Lower lobe of right lung (tissue), 2 donors: ENCODE measurements at places on chromosomes 5 and 9. TPM values are rescaled to one million over a fixed set of nuclear protein-coding genes. Genes with fewer than 3 reads are reported as not detected.
A peak's percentile ranks its signal among the peaks of the same experiment; 100 is the strongest.

DNA sequence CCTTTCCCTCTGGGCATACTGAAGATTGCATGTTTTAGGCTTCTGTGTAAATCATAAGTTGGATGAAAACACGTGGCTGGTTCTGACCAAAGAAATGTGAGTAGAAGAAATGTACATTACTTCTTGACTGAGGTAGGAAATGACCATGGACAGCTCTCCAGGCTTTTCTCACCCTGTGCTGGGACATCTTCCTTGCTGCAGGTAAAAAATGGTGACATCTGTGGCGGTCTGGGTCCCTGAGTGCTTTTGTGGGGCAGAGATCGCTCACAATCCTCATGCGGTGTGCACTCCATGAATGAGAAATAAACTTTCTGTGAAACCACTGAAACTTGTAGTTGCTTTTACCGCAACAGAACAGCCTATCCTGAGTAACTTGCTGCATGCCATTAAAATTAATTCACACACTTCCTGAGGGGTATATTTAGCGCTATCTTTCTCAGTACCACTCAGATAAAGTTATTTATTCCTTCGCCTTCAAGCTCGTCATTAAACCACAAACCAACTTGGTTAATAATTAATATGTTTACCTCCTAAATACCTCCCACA lies 730.4 kb downstream of the EFNA5 start:
- H3K4me1 ChIP-seq, result no peaks in the 10 kb centered on the region
- DNase-seq, result no peak
- no peaks in the 10 kb centered on the region for H3K27me3 ChIP-seq
- no peaks in the 10 kb centered on the region for H3K36me3 ChIP-seq

DNA sequence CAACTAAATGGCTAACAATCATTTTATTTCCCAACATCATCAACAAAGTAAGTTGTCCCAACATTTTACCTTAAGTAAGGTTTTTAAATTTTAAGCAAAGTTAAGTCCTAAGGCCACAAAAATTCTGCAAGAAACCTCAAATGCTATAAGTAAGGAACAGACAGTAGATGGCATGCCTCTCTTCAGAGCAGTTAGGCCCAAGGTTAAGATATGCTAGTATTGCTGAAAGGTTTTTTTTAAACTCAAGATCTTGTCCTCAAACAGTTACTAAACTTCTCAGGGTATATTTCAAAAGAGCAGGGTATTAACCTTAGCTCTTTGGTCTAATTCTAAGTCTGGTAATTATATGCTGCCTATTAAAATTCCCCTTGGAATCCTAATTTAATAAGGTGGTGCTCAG lies 35.1 kb downstream of the PJA2 start:
- no peaks in the 10 kb centered on the region for H3K27me3 ChIP-seq
- peaks cover 28% of the 10 kb centered on the region for H3K36me3 ChIP-seq
- H3K27ac ChIP-seq, result no peak overlapping the region
- H3K4me3 ChIP-seq, result no peak overlapping the region
- H3K4me1 ChIP-seq, result no peaks in the 10 kb centered on the region

- no peak overlapping the region for H3K27ac ChIP-seq
- H3K4me1 ChIP-seq, result no peaks in the 10 kb centered on the region
- peaks cover 4% of the 10 kb centered on the region for H3K27me3 ChIP-seq
- DNase-seq, result peak; percentile 35
These were observed 105.2 kb downstream of the WNK2 start for GRCh38 chr9:93288891-93289883.

- no peaks in the 10 kb centered on the region for H3K36me3 ChIP-seq
- H3K27ac ChIP-seq, result no peak overlapping the region
- H3K27me3 ChIP-seq, result no peaks in the 10 kb centered on the region
These were observed 32.4 kb downstream of the MUSK start for GRCh38 chr9:110700953-110701352.

DNA sequence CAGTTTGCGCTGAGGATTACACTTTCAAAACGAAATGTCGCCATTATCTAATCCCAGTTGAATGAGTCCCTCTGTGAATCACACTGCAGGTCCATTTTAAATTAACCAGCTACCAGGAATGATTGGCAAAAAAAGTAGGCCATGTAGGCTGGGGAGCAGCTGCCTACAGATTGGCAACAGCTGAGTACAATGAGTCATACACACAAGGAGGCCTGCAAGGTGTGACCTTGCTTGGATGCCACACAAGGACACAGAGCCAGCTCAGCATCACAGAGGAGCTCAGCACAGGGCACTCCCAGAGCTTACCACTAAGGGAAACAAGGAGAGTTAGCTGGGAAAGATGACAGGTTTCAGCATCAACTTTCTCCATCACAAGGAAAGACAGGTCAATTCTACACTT lies 12.9 kb downstream of the HAVCR1 start:
- H3K4me3 ChIP-seq, result no peak overlapping the region
- H3K4me1 ChIP-seq, result no peaks in the 10 kb centered on the region
- H3K27ac ChIP-seq, result no peak overlapping the region
- no peaks in the 10 kb centered on the region for H3K36me3 ChIP-seq

DNA sequence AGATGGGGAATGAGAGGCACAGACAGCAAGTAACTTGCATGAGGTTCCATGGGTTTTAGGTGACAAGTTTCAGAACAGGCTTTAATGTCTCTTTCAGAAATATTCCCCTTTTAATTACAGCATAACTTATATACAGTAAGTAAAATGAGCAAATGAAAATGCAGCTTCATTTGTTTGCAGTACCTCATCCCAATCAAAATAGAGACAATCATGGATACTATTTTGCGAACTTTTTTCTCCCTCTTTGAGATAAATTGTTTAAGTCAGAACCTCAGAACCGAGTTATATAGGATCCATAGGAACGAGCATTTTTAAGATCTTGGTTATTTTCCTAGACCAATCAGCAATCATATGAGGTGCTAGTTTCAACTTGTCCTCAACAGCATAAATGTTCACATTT lies 3.5 kb downstream of the LCP2 start:
- peaks cover 31% of the 10 kb centered on the region for H3K36me3 ChIP-seq
- H3K27ac ChIP-seq, result no peak overlapping the region
- peaks cover 58% of the 10 kb centered on the region for H3K4me1 ChIP-seq

- H3K4me1 ChIP-seq, result peaks cover 17% of the 10 kb centered on the region
- H3K27me3 ChIP-seq, result peaks cover 28% of the 10 kb centered on the region
- H3K36me3 ChIP-seq, result no peaks in the 10 kb centered on the region
- no peak for DNase-seq
- H3K4me3 ChIP-seq, result peak overlapping the region; percentile 18
- H3K27ac ChIP-seq, result peak overlapping the region; percentile 27
These were observed 22.6 kb downstream of the DBH start for GRCh38 chr9:133658442-133659431.

DNA sequence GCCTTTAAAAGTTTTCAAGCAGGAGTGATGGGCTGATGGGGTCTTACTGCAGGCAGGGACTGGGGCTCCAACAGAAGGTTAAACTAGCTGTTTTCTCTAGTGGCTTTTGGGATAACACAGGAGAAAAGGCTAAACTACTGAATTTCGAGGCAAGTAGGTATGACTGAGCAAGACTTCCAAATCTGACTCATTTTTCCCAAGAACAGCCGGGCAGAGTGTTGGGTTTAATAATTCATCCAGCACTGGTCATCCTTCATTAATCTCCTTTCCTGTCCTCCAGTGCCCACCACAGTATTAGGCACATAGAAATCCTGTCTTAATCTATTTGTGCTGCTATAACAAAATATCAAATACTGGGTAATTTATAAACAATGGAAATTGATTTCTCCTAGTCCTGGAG lies 20.5 kb downstream of the MSX2 start:
- H3K27me3 ChIP-seq, result peaks cover 45% of the 10 kb centered on the region
- DNase-seq, result no peak
- H3K27ac ChIP-seq, result no peak overlapping the region
- H3K4me1 ChIP-seq, result no peaks in the 10 kb centered on the region

GRCh38 chr5:37071901-37072581 lies 177.1 kb downstream of the CPLANE1 start:
- no peaks in the 10 kb centered on the region for H3K27me3 ChIP-seq
- H3K4me1 ChIP-seq, result peaks cover 5% of the 10 kb centered on the region
- H3K27ac ChIP-seq, result no peak overlapping the region
- H3K36me3 ChIP-seq, result no peaks in the 10 kb centered on the region
- DNase-seq, result no peak

- H3K27ac ChIP-seq, result no peak overlapping the region
- peaks cover 34% of the 10 kb centered on the region for H3K27me3 ChIP-seq
- peaks cover 20% of the 10 kb centered on the region for H3K4me1 ChIP-seq
- H3K36me3 ChIP-seq, result no peaks in the 10 kb centered on the region
- DNase-seq, result no peak
These were observed 4.7 kb upstream of the COL27A1 start for GRCh38 chr9:114150608-114151007.

Gene TMEFF1
- 0.80 TPM for total RNA-seq

Gene SLC25A48
- 0.24 TPM for total RNA-seq

DNA sequence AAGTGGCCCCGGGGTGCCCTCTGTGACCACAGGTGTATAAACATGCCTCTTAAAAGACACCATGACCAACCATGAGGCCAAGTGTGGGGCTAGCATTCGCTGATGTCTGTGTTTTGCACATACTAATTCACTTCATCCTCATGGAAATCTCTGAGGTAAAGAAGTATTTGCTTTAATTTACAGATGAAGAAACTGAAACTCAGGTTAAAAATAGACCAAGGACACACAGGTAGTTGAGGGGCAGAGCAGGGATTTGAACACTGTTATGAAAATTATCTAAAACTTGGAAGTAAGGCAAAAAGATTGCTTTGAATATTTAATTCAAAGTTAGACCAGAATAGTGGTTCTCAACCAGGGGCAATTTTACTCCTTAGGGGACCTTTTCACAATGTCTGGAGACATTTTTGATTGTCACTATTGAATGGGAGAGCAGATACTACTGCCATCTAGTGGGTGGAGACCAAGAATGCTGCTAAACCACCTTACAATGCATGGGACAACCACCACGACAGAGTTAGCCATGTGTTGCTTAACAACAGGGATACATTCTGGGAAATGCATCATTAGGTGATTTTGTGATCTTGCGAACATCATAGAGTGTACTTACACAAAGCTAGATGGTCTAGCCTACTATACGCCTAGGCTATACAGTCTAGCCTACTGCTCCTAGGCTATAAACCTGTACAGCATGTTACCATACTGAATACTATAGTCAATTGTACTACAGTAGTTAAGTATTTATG lies 8.0 kb upstream of the FXN start:
- H3K27ac ChIP-seq, result no peak overlapping the region
- no peak overlapping the region for H3K4me3 ChIP-seq
- no peak for DNase-seq

DNA sequence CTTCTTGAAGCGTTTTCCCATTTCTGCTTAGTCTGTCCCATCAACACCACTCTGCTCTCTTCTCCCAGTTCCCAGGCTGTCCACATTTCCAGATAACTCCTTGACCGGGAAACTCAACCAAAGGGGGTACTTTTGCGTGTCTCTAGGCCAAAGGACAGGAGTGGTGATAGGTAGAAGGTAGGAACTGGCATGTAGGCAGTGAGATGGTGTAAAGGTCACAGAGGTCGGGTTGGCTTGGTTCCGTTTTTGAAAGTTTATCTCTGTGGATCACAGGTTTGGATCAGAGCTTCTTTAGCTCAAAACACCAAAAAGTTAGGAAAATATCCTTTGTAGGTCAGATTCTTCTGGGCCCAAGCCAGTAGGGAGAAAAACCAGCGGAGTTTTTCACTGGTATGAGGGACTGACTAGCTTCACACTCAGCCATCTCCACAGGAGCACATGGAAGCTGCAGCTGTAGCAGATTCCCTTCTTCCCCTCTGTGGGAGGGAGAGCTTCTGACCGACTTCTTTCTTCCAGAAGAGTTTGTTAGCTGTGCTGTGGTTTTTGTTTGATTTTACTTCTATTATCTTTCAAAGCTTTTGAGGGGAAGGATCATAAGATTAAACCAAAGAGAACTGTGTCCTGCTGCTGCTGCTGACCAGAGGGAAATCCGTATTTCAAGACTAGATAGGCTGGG lies 98.4 kb upstream of the DMRT1 start:
- H3K27me3 ChIP-seq, result no peaks in the 10 kb centered on the region
- H3K27ac ChIP-seq, result no peak overlapping the region
- H3K4me3 ChIP-seq, result no peak overlapping the region
- peaks cover 62% of the 10 kb centered on the region for H3K36me3 ChIP-seq
- H3K4me1 ChIP-seq, result peaks cover 24% of the 10 kb centered on the region

Gene C8G
- total RNA-seq, result 2.2 TPM

GRCh38 chr5:113379936-113380806 lies 54.6 kb downstream of the TSSK1B start:
- no peaks in the 10 kb centered on the region for H3K4me1 ChIP-seq
- no peak overlapping the region for H3K4me3 ChIP-seq
- no peak overlapping the region for H3K27ac ChIP-seq

DNA sequence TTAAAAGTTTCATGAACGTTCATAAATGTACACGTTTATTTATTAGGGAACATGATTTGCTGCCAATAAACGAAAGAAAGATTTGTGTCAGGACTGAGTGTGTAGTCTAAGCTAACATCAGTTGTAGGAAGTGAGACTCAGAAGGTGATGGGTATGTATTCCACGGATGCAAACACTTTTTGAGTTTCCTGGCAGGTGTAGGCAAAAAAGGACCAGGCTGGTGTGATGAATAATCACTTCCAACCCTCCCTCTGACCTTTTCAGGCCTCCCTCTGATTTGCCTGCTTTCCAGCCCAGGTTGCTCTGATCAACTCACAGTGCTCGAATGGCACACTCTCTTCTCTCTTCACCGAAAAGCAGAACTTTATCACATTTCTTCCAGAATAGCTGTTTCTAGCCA lies 51.8 kb downstream of the BASP1 start:
- H3K27me3 ChIP-seq, result no peaks in the 10 kb centered on the region
- no peak overlapping the region for H3K4me3 ChIP-seq
- no peaks in the 10 kb centered on the region for H3K4me1 ChIP-seq
- H3K36me3 ChIP-seq, result no peaks in the 10 kb centered on the region
- no peak overlapping the region for H3K27ac ChIP-seq

GRCh38 chr5:138654281-138654867 lies 79.2 kb upstream of the HSPA9 start:
- H3K27ac ChIP-seq, result no peak overlapping the region
- H3K4me1 ChIP-seq, result peaks cover 6% of the 10 kb centered on the region
- H3K4me3 ChIP-seq, result no peak overlapping the region
- no peaks in the 10 kb centered on the region for H3K36me3 ChIP-seq
- DNase-seq, result no peak
- peaks cover 14% of the 10 kb centered on the region for H3K27me3 ChIP-seq

GRCh38 chr5:126395198-126395597 lies 28.0 kb upstream of the GRAMD2B start:
- no peaks in the 10 kb centered on the region for H3K36me3 ChIP-seq
- no peaks in the 10 kb centered on the region for H3K27me3 ChIP-seq
- H3K27ac ChIP-seq, result no peak overlapping the region
- no peak for DNase-seq

Gene FSTL4
- total RNA-seq, result 1.9 TPM

GRCh38 chr5:125595095-125595494 lies 828.1 kb upstream of the GRAMD2B start:
- H3K4me1 ChIP-seq, result no peaks in the 10 kb centered on the region
- no peaks in the 10 kb centered on the region for H3K27me3 ChIP-seq
